ENCODE measurements at places on chromosomes 1 and 21. TPM values are rescaled to one million over a fixed set of nuclear protein-coding genes. Genes with fewer than 3 reads are reported as not detected.

Gene AQP10
- total RNA-seq = not detected

Gene HLX
- total RNA-seq = 4.7 TPM

Gene CFH
- total RNA-seq = 119 TPM

Gene NTNG1
- total RNA-seq = 18.3 TPM

Gene SPRR1B
- not detected for total RNA-seq

Gene TMEM200B
- 16.5 TPM for total RNA-seq

Gene AGMAT
- 0.79 TPM for total RNA-seq
